Activated T-helper 17 cell treated with anti-CD3 and anti-CD28 coated beads, Interleukin-2, amount 50 U/mL, for 72 hours (primary cell): ENCODE measurements at places on chromosomes 12 and 14. TPM values are rescaled to one million over a fixed set of nuclear protein-coding genes. Genes with fewer than 3 reads are reported as not detected.
A peak's percentile ranks its signal among the peaks of the same experiment; 100 is the strongest.

Gene SIX1
- not detected for total RNA-seq

Gene TMEM63C
- total RNA-seq: 0.64 TPM

Gene TAOK3
- 56.2 TPM for total RNA-seq

Gene P2RX2
- not detected for total RNA-seq

GRCh38 chr12:15532364-15532977 is 210.2 kb downstream of the PTPRO start:
- peak; percentile 78 for ATAC-seq

- no peak for ATAC-seq
Measured at GRCh38 chr14:24370748-24371147, 2.8 kb downstream of the NFATC4 start.

DNA sequence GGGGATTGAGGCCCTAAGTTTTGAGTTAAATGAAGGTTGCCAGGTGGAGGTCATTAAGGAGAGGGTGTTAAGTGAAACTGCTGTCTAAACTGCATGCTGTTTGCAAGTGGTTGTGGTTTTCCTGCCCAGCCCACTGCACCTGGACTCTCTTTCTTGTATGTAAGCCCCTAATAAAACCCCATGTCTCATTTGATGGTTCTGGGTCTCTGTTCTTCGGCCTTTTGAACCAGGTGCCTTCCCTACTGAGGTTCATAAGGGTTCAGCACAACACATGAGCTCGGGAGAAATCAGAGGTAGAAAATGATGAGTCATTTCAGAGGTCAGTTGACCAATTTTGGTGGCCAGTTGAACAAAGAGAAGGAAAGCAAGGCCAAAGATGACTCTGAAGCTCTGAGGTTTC is 382.5 kb downstream of the RPS29 start:
- no peak for ATAC-seq
